Daoy (cell line): ENCODE measurements at places on chromosomes 12 and 14. TPM values are rescaled to one million over a fixed set of nuclear protein-coding genes. Genes with fewer than 3 reads are reported as not detected.

The SPX gene
- 1.1 and 1.4 TPM in 2 replicates for total RNA-seq

The PRB2 gene
- total RNA-seq: not detected in 2 replicates

The USP44 gene
- total RNA-seq: 0.74 and 0.95 TPM in 2 replicates

The INTS13 gene
- 76.3 and 131 TPM in 2 replicates for total RNA-seq
